ENCODE measurements at places on chromosomes 12 and 14.

GRCh38 chr14:31263485-31264133 is 56.0 kb upstream of the HECTD1 start:
- no peak for DNase-seq

- DNase-seq, result no peak
Observed at GRCh38 chr12:10042167-10042566, 11.7 kb downstream of the CLEC9A start.

GRCh38 chr12:54004063-54004840 is 4.3 kb downstream of the HOXC9 start:
- no peak for DNase-seq

- DNase-seq, result no peak
Observed at GRCh38 chr14:99038431-99038820, 233.6 kb downstream of the BCL11B start.

DNA sequence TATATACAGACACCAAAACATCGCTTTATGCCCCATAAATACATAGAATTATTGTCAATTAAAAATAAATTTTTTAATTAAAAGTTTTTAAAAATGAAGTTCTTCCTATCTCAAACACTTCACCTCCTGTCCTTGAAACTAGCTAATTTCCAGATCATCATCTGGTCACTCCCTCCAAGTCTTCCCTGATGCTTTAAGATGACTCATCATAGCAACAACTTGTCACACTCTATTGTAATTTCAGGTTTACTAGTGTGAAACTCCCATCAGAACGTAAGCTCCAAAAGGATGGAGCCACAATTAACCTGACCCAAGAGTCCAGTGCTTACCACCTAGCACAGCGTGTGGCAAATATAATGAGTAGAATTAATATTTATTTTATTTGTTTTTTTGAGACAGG is 16.3 kb downstream of the GXYLT1 start:
- DNase-seq, result no peak

DNA sequence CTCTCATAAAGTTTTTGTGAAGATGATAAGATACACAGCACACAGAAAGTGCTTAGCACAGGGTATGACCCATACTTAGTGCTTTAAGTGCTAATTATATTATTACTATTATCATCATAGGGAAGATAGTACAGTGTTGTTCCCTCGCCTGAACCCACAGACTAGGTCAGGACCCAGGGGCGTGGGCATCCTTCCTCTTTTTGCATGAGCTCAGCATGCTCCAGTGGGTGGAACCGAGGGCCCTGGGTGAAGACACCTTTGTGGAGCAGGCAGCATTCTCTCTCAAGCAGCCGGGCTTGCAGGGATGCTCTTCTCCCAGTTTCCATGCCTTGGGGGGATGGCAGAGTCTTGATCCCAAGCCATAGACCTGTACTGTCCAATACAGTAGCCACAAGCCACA is 34.8 kb downstream of the CRACR2A start:
- DNase-seq, result no peak

DNA sequence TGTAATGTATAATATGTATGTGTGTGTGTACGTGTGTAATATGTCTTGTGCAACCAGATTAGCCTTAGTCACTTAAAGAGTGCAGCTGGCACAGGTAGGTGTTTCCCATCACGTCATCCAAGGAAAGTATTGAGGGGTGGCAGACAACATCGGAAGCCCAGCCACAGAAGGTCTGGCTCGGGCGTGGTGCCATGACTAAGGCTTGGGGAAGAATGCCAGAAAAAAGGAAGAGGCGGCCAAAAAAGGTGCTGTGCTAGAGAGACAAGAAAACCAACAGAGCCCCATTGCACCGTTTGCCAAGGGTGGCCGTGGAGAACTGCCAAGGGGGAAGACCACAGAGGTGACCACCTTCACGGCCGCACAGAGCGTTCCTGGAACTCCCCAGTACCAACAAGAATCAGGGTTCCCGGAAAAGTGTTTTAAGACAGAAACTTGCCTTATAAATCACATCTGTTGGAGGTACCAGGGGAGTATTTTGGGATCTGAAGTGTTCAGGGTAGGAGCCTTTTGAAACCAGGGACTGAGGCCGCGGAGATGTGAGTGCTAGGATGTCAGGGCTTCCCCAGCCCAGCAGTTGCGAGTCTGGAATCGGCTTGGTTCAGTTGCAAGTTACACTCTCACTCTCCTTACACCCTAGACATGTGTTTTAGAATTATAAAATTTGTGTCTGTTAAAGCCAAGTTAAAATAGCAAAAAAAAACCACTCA is 131.2 kb upstream of the DYRK2 start:
- no peak for DNase-seq

DNA sequence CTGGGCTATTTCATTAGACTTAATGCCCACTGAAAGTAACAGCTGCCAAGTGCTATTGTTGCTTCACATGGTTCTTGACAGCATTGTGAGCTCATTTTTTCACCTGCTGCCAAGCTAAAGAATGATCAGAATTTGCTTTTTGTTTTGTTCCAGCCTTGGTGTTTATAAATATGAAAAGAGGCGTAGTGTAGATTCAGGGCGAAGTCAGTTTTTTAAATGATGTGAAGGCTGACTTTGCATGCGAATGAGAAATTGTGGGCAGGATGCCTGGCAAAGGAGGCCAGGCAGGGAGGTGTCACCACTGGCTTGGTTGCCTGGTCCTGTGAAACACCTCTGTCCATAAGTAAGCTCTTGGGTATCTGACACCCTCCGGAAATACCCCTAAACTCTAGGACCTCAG is 93.3 kb upstream of the NAP1L1 start:
- DNase-seq, result no peak

- DNase-seq, result no peak
Observed at GRCh38 chr12:55847603-55848291, 5.0 kb upstream of the MMP19 start.

DNA sequence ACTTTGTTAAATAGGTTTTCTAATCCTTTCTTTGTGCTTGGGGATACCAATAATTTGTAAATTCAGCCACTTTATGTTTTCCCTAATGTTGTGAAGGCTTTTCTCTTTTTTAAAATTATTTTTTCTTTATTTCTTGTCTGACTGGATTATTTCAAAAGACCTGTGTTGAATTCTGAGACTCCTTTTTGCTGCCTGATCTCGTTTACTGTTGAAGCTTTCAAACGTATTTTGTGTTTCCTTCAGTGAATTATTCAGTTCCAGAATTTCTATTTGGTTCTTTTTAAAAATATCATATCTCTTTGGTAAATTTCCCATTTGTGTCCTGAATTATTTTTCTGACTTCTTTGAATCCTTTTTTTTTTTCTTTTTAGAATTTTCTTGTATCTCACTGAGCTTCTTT is 241.6 kb downstream of the LRIG3 start:
- DNase-seq, result no peak

- DNase-seq, result peak; percentile 46
Observed at GRCh38 chr12:120199595-120200306, 1.2 kb downstream of the RPLP0 start.

DNA sequence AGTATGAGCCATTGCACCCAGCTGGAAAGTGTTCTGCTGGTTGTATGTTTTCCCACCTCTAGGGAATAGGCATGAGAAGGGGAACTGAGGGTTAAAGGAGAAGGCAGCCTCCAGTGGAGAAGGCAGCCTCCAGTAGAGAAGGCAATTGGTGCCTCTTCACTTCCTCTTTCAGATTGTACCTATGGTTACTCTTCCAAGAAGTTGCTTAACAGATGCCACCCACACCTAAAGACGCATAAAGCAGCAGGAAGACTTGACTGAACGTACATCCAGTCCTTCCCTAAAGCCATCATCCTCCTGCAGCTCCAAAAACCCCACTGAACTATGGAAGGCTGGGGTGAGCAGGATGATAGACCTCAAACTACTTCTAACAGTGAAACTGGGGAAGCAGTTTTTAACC is 13.1 kb downstream of the DPF3 start:
- no peak for DNase-seq

GRCh38 chr12:121282072-121282742 is 14.3 kb downstream of the CAMKK2 start:
- no peak for DNase-seq

DNA sequence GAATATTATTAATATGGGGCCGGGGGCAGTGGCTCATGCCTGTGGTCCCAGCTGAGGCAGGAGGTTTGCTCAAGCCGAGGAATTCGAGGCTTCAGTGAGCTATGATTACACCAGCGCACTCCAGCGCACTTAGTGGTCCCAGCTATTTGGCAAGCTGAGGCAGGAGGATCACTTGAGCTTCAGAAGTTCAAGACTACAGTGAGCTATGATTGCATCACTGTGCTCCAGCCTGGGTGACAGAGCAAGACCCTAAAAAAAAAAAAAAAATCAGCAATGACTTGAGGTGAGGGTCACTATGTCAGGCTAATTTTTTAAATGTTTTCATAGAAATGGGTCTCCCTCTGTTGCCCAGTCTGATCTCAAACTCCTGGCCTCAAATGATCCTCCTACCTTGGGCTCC is 243.4 kb downstream of the RBM19 start:
- no peak for DNase-seq

GRCh38 chr14:93582516-93582915 is 151.8 kb downstream of the UNC79 start:
- DNase-seq, result no peak

DNA sequence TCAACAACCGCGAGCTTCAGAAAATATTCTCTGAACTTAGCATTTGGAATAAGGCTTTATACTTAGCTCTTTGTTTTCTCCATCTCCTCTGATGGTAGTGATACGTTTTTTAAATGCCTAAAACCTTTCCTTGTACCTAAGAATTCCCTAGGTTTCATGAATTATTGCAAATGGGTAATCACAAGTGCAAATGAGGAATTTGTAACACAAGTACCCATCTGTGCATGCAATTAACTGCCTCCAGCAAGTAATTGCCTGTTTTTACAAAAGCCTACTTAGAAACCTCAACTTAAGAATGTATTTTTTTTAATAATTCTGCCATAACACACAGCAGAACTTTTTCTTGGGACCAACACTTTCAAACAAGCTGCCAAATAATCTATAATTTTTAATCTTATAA is 149.2 kb downstream of the PHLDA1 start:
- no peak for DNase-seq

- no peak for DNase-seq
Observed at GRCh38 chr12:46577063-46577776, 204.6 kb upstream of the SLC38A2 start.

- DNase-seq, result peak; percentile 8
Observed at GRCh38 chr12:91381309-91381804, 198.7 kb upstream of the DCN start.

- DNase-seq, result peak; percentile 51
Observed at GRCh38 chr12:131944601-131945251, 5.0 kb upstream of the EP400 start.

- no peak for DNase-seq
Observed at GRCh38 chr12:21509768-21510167, 8.2 kb downstream of the GOLT1B start.

GRCh38 chr12:114240288-114240687 is 165.7 kb downstream of the TBX5 start:
- DNase-seq, result no peak

GRCh38 chr12:11920231-11920630 is 150.5 kb upstream of the BCL2L14 start:
- DNase-seq, result no peak

GRCh38 chr12:50185301-50185895 is 18.2 kb upstream of the CERS5 start:
- no peak for DNase-seq

DNA sequence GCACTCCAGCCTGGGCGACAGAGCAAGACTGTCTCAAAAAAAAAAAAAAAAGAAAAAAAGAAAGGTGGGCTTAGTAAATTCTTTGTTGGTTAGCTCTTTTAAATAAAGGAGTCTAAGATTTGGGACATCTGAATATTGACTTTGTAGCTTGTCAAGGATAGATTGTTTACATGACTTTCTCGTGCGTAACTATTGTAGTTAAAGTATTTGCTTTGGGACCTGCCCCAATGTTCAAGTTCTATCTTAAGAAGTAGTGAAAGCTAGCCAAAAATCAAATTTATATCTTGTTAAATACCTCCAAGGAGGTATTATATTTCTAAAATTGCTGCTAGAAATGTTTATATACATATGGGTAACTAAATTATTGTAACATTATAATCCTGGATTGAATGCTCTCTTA is 32.4 kb downstream of the PTPN21 start:
- DNase-seq, result no peak

DNA sequence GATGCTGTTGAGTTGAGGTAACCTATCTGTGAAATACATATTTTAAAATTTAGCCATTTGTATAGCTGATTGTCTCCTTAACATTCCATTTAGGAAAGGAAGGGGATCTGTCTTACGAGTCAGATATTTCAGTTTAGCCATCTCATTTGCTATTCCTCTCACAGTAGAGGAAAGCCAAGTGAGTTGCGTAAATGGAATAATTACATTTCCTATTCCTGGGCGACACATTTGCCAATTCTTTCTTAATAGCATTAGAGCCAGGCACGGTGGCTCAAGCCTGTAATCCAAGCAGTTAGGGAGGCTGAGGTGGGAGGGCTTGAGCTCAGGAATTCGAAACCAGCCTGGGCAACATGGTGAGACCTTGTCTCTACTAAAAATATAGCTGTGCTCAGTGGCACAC is 116.3 kb downstream of the TMX1 start:
- no peak for DNase-seq

DNA sequence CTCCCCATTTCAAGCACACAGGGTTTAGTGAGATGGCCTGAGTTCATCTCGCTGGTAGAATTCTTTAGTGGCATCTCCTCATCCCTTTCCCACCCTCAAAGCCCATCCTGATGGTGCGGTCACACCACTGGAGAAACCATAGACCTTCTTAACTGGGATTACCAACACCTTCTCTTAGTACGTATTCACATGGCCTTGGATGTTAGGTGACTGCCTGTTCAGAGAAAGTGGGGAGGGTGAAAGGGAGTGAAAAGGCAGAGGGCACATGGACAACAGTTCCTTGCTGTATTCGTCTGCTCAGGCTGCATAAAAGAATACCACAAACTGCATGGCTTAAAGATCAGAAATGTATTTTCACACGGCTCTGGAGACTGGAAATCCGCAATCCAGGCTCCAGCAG is 306.1 kb downstream of the ZFP36L1 start:
- no peak for DNase-seq

- DNase-seq, result no peak
Observed at GRCh38 chr12:90335566-90335965, 619.4 kb downstream of the CCER1 start.

DNA sequence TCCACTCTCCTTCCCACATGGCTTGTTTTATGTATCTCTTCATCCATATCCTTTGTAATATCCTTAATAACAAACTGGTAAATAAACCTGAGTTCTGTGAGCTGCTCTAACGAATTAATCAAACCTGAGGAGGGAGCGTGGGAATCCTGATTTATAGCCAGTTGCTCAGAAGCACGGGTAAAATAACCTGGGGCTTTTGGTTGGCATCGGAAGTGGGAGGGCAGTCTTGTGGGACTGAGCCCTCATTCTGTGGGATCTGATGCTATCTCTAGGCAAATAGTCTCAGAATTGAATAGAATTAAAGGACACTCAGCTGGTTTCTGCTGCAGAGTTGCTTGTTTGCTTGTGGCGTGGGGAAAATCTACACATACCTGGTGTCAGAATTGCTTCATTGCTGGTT is 17.5 kb upstream of the LDHB start:
- DNase-seq, result no peak

GRCh38 chr12:93784339-93785086 is 107.3 kb downstream of the CRADD start:
- DNase-seq, result no peak

GRCh38 chr12:121837680-121838079 is 21.0 kb downstream of the HPD start:
- no peak for DNase-seq

- DNase-seq, result no peak
Observed at GRCh38 chr14:29037411-29037810, 270.8 kb downstream of the FOXG1 start.

Measured in activated naive CD4-positive, alpha-beta T cell treated with anti-CD3 and anti-CD28 coated beads, Interleukin-2, amount 50 U/mL, for 72 hours (primary cell).